ENCODE measurements at places on chromosomes 6 and 20.

GRCh38 chr6:125738276-125738675 lies 11.2 kb upstream of the HEY2 start:
- DNase-seq, result no peak

DNA sequence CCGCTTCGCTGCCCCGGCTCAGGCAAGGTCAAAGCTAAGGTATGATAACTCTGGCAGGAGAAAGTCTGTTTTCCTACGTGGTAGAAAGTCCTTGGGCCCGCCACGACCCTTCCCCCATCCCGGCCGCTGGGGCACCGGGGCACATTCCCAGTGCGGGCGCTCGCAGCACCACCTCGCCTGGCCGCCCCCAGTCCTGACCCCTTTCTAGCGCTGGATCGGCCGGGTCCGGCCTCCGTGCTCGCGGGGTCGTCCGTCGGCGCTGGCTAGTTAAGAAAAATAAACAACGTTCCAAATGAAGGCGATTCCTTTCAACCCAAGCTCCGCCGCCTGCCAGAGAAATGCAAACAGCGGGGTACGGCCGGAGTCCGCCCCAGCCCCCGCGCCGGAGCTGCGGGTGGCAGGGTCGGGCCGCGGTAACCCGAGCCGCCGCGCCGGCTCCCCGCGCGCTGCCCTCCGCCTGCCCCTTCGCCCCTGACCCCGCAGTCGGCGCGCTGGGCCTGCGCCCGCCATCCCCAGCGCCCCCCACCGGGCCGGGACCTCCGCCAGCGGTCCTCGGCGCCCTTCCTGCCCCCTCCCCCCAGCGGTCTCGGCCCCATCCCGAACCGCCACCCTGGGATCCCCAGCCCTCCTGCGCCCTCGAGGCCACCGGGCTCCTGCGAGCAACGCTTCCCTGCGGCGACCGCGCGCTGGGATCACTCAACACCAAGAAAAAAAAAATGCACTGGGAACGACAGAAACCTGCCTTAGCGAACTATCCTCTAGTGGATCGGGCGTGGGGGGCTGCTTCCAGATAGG lies 37.6 kb downstream of the NCR2 start:
- DNase-seq, result no peak

- no peak for DNase-seq
Observed at GRCh38 chr6:107833136-107833535, 9.0 kb upstream of the SCML4 start.

GRCh38 chr20:24148372-24148771 lies 159.8 kb upstream of the GGTLC1 start:
- no peak for DNase-seq

DNA sequence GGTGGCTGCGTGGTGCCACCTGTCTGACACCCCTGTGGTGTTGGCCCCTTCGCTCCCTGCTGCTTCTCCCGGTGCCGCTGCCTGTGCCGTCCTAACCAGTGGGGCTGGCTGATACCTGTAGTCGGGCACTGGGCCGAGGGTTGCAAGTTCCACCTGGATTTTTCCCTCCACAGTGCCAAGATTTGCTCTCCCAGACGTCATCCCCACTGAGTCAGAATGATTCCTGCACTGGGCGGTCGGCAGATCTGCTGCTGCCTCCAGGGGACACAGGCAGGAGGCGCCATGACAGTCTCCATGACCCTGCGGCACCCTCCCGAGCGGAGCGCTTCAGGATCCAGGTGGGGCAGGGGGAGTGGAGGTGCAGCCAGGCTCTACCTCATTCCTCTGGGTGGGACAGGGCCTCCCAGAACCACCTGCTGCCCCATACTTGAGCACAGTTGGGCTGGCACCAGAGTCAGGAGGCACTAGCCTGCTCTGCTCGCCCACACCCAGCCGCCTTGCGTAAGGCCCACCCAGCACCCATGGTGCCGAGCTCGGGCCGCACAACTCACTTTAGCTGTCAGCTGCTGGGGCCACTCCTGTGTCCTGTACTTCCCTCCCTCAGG lies 60.2 kb downstream of the TCP11 start:
- peak; percentile 12 for DNase-seq

DNA sequence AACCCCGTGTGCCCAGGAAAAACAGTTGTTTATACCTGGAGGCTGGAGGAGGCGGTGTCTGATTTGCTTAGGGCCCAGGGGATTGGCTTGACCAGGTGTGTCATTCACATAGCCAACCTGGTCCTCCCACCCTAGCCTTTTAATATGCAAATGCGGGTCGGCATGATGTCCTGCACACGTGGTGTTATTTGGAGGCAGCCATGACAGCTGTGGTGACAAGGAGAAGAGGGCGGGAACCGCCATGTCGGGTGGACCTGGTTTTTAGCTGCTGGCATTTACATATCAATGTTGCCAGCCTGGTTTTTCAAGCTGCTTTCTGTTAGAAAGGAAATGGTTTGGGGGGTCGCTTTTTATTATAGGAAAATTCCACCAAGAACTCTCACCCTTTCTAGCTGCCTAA lies 291.4 kb upstream of the QKI start:
- no peak for DNase-seq

- no peak for DNase-seq
Observed at GRCh38 chr6:158536891-158537798, 22.7 kb upstream of the TMEM181 start.

DNA sequence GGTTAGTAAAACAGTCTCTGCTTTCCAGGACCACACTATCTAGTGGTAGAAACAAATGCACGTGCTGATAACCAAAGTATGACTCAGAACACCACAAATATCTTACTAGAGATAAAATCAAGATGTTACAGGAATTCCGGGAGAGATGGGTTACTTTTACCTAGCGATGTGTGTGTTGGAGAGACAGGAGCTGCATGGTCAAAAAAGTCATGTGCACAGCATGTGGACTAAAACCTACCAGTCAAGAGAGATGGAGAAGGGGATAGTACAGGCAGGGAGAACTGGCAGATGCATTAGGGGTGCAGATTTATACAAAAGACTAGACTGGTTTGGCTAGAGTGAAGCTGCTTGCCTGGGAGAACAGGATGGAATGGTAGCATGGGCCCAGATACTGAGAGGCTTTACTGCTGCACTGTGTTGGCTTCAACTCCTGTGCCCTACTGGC lies 75.3 kb upstream of the MRAP2 start:
- no peak for DNase-seq

GRCh38 chr6:155828989-155829388 lies 373.4 kb upstream of the NOX3 start:
- no peak for DNase-seq

DNA sequence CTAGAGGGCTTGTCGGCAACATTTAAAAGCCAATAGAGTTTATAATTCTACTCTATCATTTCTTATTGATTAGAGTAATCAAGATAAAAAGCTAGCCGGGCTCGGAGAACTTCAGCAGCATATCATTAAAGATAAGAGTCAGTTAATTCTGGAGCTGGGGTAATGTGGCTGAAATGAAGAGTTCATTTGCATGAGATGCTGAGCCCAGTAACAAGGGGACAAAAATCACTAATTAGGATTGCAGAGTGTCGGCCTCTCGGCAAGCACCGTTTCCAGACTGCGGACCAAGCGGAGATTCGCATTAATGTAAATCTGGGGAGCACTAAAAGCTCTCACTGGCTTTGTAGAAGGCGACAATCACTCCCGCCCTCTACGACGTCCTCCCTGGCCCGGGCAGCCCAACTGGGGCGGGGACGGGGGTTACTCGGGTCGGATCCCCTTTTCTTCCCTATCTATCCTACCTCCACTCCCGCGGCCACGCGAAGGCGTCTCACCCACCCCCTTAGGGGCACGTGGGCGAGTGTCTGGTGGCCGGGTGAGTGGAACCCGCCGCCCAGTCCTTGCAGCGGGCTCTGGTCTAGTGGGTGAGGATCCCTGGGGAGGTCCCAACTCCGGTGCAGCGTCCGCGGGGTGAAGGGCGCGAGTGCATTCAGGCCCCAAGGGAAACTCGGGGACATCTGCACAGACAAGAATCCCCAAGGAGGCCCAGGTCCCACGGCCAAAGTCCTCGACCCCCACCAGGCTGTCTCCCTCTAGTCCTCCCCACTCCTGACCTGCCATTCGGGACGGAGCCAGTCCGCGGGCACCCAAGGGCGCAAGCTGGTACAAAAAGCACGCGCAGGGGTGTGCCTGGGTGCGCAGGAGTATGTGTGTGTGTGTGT lies 42.2 kb upstream of the OSTM1 start:
- no peak for DNase-seq

DNA sequence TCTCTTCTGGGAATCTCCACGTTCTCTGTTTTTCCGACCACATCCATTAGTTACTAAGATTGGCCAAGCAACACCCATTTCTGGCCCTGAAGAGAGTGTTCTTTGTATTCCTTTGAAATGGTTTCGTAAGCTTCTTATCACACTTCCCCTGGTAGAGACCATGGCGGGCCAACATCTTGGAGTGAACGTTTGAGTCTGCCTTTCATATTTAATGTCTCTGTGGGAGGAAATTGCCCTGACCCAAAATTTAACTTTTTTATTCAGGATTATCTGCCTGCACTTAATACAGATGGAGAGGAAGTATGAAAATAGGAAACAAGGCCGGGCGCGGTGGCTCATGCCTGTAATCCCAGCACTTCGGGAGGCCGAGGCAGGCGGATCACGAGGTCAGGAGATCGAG lies 177.0 kb upstream of the SNX9 start:
- DNase-seq, result no peak

DNA sequence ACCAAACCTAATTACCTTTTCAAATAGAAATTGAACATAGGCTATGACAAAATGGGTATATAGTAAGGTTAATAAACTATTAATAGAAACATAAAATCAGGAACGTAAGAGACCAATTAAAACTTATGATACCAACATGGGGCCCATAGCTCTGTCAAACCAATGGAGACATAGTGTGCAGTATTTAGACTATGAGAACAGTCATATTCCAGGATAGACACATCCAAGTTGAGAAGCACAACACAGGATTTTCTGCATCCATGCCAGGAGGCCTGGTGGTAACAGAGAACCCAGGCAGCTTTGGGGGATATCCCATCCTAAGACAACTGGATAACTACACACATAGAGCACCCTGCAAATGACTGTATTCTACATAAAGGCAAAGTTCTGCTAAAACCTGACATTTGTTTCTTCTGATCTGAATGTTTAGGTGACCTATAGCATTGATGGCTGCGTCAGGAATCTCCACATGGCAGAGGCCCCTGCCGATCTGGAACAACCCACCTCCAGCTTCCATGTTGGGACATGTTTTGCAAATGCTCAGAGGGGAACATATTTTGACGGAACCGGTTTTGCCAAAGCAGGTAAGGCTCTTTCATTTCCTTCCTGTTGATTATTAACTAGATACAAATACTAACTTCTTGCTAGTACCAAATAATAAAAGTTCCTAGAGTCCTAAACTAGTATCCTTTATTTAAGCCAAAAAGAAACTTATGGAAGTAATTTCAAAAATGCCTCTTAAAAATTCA lies 202.7 kb downstream of the ARHGAP18 start:
- no peak for DNase-seq

GRCh38 chr20:34825530-34826362 lies at the start of gene NCOA6:
Gene NCOA6, minus strand, starts transcription at chr20:34825651. Its CDS starts 43,296 bp downstream, at chr20:34782355.
- peak; percentile 88 for DNase-seq

GRCh38 chr6:8029243-8029870 lies 34.8 kb downstream of the BLOC1S5 start:
- no peak for DNase-seq

- no peak for DNase-seq
Observed at GRCh38 chr6:87342829-87343228, 1.8 kb upstream of the C6orf163 start.

DNA sequence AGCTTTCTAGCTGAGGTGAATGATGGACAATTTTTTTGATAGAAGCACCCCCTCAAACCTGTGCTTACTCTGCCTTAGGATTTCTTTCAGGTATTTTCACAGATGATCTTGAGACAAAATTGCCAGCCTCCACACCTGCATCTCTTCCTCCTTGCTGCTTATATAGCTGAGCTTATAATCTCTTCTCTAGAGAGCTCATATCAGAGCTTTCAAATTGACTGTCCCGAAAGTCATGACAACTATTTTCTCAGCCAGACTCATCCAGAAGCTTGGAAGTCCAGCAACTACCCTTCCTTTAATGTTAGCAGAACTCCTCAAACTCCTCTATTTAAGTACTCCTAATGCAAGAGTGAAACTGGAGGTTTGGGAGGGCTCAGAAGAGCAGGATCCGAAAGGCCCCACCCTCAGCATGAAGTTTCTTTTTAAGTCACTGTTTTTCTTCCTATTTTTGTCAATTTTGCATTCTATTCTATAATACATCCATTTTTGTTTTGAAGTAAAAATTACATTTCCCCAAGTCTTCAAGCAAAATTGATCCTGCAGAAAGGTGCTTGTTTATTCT lies 12.7 kb downstream of the CGA start:
- no peak for DNase-seq

Measured in uterus (tissue), 4 donors.